ENCODE measurements at places on chromosomes 12 and 14.

DNA sequence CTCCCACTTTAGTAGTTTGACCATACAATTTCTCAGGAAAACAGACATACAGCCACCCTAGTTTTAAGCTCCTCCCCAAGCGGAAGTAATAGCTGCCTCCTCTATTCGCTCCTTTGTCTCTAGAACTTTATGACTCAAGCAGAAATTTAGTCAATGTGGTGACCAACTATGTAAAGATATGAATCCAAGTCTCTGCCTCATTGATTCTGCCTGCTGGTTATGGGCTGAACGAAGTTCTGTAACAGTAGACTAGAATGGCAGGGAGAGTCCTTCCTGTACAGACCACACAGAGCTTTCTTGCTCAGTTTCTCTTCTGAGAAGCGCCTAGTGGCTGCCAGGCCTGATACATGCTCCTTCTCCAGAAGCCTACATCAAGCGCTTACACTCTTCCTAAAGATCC is 19.1 kb downstream of the KICS2 start:
- DNase-seq: no peak

- DNase-seq: no peak
Measured at GRCh38 chr14:104578321-104578720, 1.2 kb upstream of the C14orf180 start.

DNA sequence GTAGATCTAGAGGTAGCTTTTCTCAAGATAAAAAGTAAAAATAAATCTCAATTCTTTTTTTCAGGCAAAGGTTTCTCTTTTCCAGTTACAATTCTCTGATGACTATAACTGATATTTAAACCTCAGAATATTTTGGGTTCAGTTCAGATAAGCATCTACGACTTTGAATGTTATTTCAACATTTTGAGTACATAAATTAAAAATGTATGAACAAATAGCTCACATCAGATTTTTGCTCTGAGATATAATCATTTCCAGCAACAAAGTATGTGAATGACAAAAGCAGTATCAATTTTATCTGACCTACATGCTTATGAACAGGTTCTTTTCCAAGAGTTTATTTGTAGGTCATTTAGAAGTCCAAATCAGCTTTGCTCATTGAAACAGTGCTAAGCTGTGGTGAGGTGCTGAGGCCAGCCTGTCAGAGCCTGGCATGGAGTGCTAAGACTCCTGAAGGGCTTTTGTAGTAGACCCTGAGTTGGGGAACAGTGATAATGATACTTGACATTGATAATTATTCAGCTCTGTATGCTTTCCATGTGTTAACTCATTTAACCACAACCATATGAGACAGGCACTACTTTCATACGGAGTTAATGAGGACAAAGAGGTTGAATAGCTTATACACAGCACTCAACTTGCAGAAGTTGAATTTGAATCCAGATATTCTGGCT is 205.0 kb upstream of the DCN start:
- no peak for DNase-seq

DNA sequence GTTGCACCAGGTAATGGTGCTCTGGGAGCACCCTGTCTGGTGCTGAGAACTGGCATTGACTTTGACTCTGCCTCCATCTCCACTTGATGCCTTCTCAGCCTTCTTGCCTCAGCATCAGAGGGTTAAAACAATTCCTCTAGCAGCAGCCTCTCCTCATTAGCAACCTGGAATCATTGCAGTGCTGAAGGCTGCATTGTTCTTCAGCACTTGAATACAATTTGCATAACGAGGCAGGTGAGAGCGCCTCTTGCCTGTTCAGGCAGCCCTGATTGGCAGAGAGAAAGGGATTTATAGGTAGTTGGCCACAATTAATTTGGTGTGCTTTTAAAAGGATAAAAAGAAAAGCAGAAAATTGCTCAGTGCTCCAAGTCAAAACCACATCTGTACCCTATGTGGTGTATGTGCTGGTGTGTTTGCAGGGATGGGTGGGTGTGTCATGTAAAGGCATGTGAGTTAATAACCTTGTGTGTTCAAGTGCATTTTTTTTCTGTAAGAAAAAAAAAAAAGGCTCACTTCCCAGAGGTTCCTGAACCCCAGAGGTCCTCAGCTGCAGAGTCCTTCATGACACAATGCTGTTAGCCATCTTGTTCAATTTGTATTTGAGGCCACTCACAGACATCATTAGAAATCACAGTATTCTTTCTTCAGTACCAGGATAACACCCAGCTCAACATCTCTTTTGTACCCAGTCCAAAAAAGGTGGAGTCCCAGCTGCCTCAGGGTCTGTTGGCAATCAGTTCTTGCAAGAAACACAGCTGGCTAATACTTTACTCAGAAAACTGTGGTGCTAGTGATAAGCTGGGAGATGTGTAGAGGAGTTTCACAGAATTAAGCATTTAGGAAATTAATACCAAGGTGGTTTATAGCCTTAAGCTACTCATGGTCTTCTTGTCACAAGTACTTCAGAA is 385.6 kb downstream of the GRIN2B start:
- peak; percentile 27 for DNase-seq

GRCh38 chr14:72613231-72613974 is 280.5 kb downstream of the DPF3 start:
- DNase-seq: peak; percentile 73

DNA sequence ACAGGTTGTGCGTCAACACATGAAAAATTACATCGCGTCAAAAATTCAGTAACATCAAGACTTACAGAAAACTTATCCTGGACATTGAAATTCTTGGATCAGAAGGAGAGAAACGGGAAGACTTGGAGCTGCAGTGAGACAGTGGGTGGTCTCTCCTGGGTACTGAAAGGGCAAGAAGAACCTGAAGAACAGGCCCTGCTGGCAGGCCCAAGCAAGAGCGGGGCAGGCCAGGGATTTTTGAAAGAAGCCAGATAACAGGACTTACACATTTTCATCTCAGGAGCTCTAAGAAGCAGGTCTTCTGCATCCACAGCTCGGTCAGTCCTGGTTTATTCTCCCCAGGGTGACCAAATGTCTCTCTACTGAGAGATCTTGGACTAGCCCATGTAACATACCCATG is 466.5 kb upstream of the SOX5 start:
- no peak for DNase-seq

DNA sequence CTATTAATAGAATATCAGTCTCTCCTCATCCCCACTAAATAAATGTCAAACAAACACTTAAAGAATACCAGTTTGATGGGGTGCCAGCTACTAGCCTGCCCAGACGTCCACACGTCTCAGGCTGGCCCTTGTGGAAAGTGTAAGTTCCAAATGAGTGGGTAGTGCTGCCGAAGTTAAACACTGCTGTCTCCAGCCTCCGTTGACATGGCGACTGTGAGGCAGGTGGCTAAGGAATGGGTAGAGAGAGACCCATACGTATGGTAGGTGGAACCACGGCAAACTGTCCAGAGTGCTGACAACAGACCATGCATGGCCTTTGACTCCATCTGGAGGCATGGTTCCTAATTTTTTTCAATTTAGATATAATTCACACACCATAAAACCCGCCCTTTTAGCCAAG is 37.9 kb downstream of the PITPNM2 start:
- no peak for DNase-seq

DNA sequence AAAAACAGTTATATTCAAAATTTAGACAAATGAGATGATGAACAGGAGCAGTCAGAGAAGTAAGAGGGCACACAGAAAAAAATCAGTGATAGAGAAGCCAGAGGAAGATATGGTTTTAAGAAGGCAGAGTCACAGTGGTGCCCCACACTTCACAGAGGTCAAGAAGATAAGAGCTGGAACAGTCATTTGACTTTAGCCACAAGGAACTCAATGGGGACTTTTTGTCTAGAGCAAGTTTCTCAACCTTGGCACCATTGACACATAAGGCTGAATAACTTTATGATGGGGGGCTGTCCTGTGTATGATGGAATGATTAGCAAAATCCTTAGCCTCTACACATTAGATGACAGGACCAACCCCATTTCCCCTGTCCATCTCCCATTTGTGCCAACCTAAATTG is 172.8 kb upstream of the PLEKHG7 start:
- no peak for DNase-seq

- DNase-seq: peak; percentile 42
Measured at GRCh38 chr14:106844608-106845285, 1318.4 kb downstream of the TMEM121 start.

GRCh38 chr12:108348842-108349241 is 9.7 kb upstream of the CMKLR1 start:
- no peak for DNase-seq

GRCh38 chr12:85949253-85949652 is 75.2 kb downstream of the NTS start:
- no peak for DNase-seq

GRCh38 chr12:26192142-26192541 is 3.2 kb upstream of the SSPN start:
- DNase-seq: no peak

GRCh38 chr12:110564471-110564991 is 18.6 kb downstream of the PPTC7 start:
- DNase-seq: no peak

- DNase-seq: no peak
Measured at GRCh38 chr14:75492832-75493591, 29.3 kb upstream of the BATF start.

DNA sequence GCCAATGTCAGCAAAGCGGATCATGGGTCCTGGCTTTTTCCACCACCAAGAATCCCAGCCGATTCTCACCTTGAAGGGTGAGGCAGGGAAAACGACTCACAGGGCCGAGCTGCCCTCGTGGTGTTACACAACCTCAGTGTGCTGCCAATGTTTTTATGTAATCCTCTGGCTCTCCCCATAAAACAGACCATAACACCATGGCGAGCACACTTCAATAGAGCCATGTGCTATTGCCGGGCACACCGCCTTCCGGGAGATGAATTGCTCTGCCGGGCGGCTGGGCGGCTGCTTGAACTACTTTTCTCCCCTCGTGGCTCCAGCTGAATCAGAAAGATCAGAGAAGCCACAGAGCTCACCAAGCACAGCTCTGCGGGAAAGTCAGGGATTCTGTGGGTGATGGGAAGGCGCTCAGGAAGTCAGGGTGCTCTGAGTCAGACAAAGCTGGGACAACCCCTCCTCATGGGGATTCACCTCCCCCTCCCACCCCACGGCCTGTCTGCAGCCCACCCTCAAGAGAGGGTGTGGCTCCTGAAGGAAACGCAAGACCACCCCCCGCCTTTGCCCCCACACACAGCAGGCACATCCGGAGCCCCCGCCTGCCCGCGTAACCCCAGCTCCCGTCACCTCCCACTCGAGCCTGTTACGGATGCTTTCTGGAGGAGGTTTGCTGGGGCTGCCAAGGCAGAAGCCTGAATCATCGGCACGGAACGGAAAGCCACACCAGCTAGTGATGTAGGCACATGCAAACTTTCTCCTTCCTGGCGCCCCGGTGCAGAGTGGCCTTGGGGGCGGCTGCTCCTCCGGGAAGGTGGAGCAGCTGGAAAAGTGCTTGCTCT is 1.8 kb downstream of the GALNT9 start:
- peak; percentile 95 for DNase-seq

GRCh38 chr14:34502001-34502400 is 37.5 kb downstream of the EAPP start:
- DNase-seq: no peak

DNA sequence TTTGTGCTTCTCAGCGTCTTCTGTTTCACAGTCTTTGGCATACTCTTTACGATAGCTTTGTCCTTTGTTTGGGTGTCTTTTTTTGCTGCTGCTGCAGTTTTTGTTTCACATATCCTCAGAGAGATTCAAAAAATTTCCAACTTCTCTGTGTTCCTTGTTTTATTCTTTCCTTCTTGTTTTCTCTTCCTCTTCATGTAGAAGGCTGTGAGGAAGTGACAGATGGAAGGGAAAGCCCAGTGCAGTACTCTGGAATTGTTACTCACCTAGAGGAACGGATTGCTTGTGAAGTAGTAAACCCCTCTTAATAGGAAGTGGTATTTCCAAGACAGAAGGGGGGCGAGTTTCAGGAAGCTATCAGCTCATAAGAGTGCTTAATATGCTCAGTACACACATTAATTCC is 1.7 kb downstream of the CREBL2 start:
- DNase-seq: no peak

- DNase-seq: no peak
Measured at GRCh38 chr12:51442324-51442723, 17.7 kb downstream of the SLC4A8 start.

GRCh38 chr14:74988131-74988530 is 14.6 kb upstream of the EIF2B2 start:
- DNase-seq: peak; percentile 70

- no peak for DNase-seq
Measured at GRCh38 chr14:33758547-33758946, 192.3 kb downstream of the EGLN3 start.

GRCh38 chr12:66514581-66514980 is 164.3 kb downstream of the GRIP1 start:
- peak; percentile 48 for DNase-seq

DNA sequence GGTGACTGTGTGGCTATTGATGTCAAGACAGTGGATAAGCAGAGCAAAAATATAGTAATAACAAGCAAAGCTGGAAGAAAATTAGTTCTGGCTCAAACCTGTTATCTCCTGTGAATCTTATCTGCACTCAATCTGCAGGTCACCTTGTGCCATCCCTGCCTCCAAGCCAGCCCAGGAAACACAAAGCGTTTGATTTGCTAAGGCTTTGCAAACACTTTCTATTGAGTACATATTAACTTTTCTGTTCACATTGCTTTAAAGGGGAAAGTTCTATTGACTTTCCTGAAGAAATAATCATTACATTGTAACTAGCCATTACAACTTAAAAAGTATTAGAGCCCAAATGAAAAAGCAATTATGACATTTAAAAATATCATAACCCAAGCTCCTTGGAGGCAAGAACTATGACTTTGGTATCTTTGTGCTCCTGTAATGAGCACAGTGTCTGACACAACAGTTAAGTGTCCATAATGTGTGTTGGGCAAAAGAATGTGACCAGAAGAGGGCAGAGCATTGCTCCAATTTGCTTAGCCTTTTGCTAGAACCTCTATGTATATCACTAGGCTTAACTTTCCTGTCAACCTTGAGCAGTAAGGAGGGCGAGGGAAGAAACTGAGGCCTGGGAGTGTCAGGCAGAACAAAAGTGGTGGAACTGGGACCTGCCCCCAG is 24.7 kb downstream of the SERPINA3 start:
- peak; percentile 24 for DNase-seq

GRCh38 chr12:53338017-53338416 is 1.9 kb upstream of the SP7 start:
- no peak for DNase-seq

DNA sequence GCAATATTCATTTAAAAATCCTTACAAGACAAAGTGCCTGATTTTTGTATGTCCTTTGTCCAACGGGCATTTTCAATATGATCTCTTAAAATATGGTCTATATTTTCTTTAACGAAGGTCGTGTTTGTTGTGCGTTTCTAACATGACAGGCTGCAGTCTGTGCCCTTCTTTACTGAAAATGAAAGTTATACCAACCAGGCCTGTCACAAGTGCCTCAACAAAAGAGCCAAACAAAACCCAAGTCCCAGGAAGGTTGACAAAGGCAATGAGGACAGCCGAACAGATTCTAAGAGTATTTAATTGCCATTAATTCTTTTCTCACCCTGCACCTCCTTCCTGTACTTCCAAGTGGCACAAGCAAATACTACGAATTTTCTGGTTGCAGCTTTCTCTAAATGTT is 13.9 kb downstream of the PAX9 start:
- no peak for DNase-seq

All from MCF 10A (cell line).